ENCODE measurements at places on chromosomes 3 and 15.

DNA sequence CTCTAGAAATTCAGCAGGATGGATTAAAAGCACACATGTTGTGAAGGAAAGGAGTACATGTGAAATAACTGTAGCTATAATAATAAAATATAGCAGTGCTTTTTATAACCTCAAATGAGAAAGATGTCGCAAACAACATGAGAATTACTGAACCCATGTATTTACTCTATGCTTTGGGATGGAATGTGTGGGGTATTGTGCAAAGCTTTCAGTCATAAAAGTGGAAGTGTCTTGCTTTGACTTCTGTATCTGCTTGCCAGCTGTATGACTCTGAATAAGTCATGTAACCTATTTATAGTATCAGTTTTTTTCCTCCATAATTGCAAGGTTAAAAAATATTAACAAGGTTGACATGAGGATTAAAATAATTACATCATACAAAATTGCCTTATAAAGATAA lies 519.3 kb upstream of the CADM2 start:
- DNase-seq: no peak

DNA sequence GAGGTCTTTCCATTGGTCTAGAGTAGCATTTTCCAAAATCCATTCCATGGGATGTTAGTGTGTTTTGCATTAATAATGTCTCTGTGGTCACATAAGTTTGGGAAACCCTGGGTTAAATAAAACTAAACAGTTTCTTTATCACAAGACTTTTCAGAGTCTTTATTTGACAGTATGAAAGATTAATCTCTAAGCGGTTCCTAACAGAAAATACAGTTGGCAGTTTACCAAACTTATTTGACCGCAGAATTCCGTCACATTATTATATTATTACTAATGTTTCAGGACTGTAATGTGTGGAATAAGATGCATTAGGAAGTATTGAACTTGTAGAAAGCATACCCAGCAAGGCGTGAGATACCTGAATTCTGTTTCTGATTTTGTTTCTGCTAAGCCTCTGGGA lies 71.5 kb upstream of the ADAMTSL3 start:
- no peak for DNase-seq

- no peak for DNase-seq
Observed at GRCh38 chr3:4939276-4939675, 40.0 kb upstream of the BHLHE40 start.

GRCh38 chr3:144185276-144185675 lies 213.7 kb downstream of the DIPK2A start:
- DNase-seq: no peak

DNA sequence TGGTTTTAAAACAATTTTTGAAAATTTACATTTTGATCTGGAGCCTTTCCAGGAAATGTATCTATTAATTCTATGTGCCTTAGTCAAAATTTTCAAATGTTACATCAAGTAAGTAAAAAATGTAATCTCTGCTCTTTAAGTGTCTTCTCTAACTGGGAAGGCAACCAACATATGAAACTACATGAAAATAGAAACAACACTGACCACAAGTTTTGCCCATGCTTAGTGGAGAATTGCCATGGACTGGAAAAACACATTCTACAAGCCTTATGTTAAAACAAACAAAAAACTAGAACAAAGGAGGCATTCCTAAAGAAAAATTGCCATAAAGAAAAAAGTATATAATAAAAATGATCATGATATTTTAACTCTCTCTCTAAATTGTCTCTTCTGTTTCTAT lies 75.9 kb upstream of the SPRED1 start:
- DNase-seq: no peak

DNA sequence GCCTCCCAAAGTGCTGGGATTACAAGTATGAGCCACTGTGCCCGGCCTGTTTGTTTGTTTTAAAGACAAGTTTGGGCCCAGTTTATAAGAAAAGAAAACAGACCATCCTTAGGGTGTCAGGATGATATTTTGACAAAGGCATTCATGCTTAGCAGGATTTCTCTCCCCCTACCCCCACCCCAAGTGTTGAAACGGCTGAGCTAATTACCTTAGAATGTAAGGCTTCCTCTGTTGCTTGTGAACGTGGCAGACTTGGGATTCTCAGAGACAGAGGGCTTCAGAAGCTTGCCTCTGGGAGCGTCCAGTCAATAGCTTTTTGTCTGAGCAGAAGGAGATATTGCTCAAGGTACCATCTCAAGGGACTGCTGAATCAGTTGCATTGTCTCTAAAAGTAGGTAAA lies 24.0 kb downstream of the FLNB start:
- no peak for DNase-seq

- no peak for DNase-seq
Observed at GRCh38 chr15:98804057-98804380, 155.7 kb downstream of the IGF1R start.

DNA sequence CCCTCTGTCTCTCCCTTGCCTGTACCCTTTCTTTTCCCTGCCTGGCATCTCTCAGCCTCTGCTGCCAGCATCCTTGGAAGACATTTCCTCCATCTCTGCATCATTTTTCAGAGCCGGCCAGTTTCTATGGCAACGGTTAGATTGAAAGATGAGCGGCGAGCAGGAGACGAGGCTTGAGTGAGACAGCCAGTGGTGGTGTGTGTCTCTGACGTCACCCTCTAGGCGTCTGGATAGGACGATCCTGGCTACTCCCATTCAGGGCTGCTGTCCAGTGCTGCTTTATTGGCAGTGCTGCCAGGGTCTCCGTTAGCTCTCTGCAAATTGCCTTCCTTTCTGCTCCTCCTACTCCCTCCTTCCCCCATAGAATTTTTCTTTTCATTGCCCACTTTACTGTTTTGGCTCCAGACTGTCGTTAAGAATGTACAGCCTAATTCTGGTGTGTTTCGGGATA lies 57.9 kb downstream of the TRAK1 start:
- no peak for DNase-seq

GRCh38 chr3:11553436-11554235 lies 90.1 kb downstream of the VGLL4 start:
- DNase-seq: no peak

DNA sequence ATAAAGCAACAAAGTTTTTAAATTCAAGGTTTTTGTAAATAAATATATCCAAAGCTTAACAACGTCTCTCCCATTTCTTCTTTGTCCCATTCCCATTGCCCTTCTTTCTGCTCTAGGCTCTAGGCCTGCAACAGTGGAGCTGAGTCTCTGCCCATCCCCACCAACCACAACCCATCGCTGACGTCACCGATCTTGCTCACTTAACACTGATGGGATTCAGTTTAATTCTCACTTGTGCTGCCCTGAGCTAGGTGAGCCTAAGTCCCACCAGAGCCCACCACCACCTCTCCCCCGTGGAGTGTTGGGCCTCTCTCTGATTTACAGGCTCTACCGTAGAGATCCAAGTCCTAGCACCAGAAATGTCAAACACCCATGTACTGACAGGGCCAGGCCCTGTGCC lies 61.3 kb upstream of the RAB6B start:
- no peak for DNase-seq

GRCh38 chr15:57509126-57509525 lies 82.6 kb upstream of the MYZAP start:
- no peak for DNase-seq

- no peak for DNase-seq
Observed at GRCh38 chr15:59232476-59232875, 25.8 kb downstream of the LDHAL6B start.

- no peak for DNase-seq
Observed at GRCh38 chr3:148697306-148698189, at the start of gene AGTR1. Gene AGTR1 (plus strand): TSS chr3:148697903. CDS start chr3:148741036, 43,133 bp downstream.

DNA sequence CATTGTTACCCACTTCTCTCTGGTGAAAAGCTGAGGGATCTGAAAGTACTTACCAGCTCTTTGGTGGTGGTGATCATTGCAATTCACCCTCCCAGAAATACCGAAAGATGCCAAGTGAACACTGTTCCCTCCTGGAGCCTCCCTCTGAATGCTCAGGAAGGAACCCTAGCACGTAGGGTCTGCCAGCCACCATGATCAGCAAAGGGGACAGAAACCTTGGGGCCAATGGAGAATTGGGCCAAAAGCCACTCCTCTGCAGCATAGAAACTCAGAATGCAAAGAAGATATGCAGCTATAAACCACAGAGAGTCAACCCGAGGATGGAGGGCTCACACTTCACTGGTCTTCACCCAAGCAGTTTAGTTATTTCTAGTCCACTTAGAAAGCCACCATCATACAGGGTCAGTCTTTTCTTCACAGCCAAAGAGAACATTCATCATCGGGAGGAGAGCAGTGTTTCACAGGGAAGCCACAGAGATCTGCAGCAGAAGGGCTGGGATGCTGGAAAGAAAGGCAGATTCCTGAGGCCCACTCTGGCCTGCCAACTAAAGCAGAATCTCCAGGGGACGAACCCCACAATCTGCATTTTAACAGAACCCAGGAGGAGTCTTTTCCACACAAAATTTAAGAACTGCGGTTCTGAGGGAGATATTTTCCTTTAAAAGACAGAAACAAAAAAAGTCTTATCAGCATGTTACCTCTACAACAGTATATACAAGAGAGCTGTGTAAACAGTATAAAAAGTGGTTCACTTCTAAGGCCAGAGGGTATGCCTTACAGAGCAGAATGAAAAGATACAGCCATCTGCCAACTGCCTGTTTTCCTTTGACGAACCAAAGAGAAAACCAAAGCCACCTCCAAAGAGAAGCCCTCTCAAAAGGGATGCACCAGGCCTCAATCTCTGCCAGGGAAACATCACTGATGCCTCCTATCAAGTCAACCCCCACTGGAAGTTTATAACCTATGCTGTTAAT lies 11.3 kb downstream of the TBC1D2B start:
- no peak for DNase-seq

- no peak for DNase-seq
Observed at GRCh38 chr3:187063286-187064121, 75.8 kb downstream of the RPL39L start.

- DNase-seq: no peak
Observed at GRCh38 chr3:58952128-58952917, 97.5 kb downstream of the CFAP20DC start.

- no peak for DNase-seq
Observed at GRCh38 chr3:8357859-8358258, 143.8 kb upstream of the LMCD1 start.

- DNase-seq: no peak
Observed at GRCh38 chr15:62094388-62094787, 27.6 kb downstream of the C2CD4A start.

DNA sequence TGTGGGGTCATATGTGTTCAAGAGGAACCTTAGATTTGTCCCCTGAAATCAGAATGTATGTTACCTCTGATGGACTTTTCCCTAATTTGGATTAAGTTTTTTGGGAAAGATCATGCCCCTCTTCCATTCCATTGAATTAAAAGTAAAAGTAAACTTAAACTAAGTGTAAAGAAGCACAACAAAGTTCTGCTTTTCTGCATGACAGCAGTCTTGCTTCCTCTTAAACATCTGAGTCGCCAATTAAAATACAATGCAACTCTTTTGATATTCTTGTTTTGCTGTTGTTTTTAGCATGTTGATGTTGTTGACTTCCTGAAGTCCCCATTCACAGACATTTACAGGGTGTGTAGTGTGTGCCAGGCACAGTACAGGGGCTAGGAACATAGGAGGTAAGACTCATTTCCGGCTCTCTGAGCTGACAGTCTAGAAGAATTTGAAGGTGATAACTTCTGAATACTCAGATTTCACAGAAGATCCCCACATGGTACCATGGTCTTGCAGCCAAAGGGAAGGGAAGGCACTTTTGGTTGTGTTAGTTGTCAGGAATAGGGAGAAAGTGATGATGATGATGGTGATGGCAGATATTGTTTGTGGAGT lies 45.0 kb downstream of the USP13 start:
- DNase-seq: no peak
